ENCODE measurements at places on chromosomes 7 and 10.

DNA sequence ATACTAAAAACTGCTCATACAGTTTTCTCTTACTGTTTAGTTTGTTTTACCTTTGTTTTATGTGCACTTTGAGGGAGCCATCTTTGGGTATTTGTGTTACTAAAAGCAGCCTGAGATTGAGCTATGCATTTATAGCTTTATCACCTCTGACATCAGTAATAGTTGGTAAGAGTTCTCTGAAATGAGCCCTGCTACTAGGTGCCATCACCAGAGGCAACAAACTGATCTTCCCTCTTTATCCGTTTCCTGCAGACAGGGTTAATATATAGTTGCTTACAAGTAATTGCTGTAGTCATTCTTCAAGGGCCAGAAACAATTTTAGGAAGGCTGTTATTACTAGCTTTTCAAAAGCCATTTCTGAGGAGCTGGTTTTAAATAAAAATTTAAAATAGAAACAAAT is 49.1 kb downstream of the KIF20B start:
- no peak for DNase-seq

- no peak for DNase-seq
Observed at GRCh38 chr10:32684291-32684690, 238.4 kb downstream of the CCDC7 start.

GRCh38 chr10:62511238-62511637 is 137.1 kb downstream of the ZNF365 start:
- DNase-seq = no peak

GRCh38 chr7:158125721-158126120 is 461.9 kb downstream of the PTPRN2 start:
- DNase-seq = no peak

GRCh38 chr10:122864901-122865300 is 14.5 kb downstream of the FAM24B start:
- no peak for DNase-seq

- DNase-seq = no peak
Observed at GRCh38 chr10:22607261-22607660, 107.1 kb downstream of the PIP4K2A start.

DNA sequence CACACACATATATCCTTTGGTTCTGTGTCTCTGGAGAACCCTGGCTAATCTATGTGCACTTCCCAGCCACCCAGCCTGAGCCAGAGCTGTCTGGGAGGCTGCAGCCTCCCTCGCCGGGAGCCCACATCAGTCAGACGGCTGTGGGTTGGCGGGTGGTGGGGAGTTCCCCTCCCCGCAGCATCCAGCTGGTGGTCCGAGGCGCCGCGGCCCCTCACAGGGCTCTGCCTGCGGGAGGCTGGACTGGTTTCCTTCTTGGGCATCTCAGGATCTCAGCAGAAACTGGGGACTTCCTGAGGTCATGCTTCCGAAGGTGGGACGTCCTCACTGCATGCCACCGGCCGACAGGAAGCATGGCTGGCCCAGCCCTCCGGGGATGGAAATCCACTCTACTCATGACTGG is 22.0 kb upstream of the PSMG3 start:
- DNase-seq = no peak

GRCh38 chr7:14381936-14382335 is 392.5 kb upstream of the ETV1 start:
- no peak for DNase-seq

- DNase-seq = no peak
Observed at GRCh38 chr7:131652934-131653333, 96.5 kb upstream of the PODXL start.

DNA sequence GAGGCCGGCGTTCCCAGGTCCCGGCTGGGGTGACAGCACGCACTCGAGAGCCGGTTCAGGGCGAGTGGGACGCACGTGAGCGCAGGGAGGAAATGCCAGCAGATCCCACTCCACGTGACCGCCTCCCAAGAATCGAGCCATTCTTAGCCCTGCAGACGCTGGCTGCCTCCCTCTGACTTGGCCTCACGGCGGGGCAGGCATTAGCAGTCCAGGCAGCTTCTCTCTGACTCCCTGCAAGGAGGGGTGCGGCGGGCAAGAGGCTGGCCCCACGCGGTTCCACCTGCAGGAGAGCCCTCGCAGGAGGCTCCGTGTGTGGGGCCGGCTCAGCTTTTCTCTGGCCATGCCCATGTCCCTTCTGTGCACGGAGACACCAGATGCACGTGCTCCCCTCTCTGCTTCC is 10.1 kb downstream of the GPR146 start:
- no peak for DNase-seq

DNA sequence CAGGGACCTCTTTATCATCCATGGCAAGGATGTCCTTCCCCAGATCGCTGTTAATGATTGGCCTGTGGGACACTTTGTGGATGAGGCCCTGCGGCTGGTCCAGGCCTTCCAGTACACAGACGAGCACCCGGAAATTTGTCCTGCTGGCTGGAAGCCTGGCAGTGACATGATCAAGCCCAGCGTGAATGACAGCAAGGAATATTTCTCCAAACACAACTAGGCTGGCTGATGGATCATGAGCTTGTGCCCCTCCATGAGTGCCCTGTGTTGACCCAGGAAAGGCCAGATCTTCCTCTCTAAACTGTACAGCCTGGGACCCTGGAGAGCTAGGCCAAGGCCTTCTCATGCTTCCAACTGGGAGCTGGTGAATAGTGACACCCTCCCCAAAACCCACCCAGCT is 124.1 kb downstream of the CUL2 start:
- DNase-seq = no peak

- DNase-seq = no peak
Observed at GRCh38 chr7:123051916-123052315, 56.4 kb upstream of the TAS2R16 start.

GRCh38 chr7:86448856-86449255 is 194.9 kb upstream of the GRM3 start:
- DNase-seq = no peak

- peak; percentile 88 for DNase-seq
Observed at GRCh38 chr7:101121991-101122932, 4.6 kb upstream of the SERPINE1 start.

GRCh38 chr7:65872776-65873581 is at the start of gene VKORC1L1:
VKORC1L1 (plus strand) TSS chr7:65873074; CDS start chr7:65873372, 298 bp downstream.
- peak; percentile 96 for DNase-seq

DNA sequence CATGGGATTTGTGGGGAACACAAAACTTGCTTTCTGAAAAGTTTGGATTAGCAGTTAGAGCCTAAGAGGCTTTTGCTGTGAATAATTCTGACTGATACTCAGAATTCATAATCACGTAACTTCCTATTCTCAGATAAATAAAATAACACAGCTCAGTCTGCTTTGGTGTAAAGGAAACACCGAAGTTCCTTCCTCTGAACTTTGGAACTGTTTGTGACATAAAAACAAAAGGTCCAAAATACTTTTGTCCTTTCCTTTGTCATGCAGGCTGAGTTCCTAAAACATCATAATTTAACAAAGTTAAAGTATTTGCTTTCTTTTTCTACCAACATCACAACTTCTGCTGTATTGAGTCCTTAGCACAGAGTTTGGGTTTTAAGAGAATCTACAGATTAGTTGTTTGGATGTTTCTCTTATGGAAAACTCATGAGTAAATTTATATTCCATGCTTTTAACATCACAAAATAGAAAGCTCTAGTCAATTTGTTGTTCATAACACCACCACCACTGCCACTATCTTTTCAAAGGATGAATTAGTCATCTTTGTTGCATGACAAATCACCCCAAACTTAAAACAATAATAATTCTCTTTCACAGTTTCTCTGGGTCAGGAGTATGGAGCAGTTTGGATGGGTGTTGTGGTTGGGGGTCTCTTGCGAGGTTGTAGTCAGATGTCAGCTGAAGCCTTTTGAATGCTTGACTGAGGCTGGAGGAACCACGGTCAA is 123.4 kb downstream of the REEP3 start:
- no peak for DNase-seq

DNA sequence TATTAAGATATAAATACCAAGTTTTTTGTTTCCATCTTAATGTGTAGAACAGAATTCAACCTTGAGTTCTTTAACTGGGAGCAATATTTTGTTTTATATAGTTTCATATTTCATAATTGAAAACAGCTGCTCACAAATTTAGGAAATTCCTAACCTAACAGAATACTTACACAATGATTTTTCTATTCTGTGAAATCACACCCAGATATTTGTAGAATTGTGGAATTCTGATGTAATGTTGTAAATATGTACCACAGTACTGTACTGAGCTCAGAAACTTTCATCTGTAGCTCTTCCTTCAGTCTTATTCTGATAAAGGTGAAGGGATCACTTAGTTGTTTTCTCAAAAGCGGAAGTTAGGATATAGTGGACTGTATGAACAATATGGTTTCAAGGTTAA is 143.4 kb upstream of the GLI3 start:
- DNase-seq = no peak

- no peak for DNase-seq
Observed at GRCh38 chr10:23363793-23364135, 19.2 kb upstream of the C10orf67 start.

GRCh38 chr7:139896831-139897230 is 67.8 kb downstream of the TBXAS1 start:
- no peak for DNase-seq

- DNase-seq = no peak
Observed at GRCh38 chr7:151900591-151900985, 23.7 kb upstream of the PRKAG2 start.

- DNase-seq = no peak
Observed at GRCh38 chr7:80785961-80786536, 132.8 kb downstream of the SEMA3C start.

DNA sequence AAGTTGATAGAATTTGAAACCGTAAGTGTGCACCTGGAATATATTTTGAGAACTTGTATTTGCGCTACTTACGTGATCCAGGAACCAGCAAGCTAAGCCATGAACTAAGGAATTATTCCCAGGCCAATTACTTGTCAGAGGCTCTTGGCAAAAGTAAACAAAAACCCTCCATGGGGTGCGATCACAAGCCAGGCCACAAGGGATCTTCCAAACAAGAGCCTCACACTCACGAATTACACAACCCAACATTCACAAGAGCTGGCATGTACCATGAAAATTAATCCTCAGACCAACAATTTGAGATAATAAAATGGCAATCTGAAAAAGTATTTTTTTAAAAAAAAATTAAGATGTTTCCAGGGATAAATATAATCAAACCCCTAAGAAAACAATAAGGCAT is 467.0 kb upstream of the AKR1E2 start:
- DNase-seq = no peak

DNA sequence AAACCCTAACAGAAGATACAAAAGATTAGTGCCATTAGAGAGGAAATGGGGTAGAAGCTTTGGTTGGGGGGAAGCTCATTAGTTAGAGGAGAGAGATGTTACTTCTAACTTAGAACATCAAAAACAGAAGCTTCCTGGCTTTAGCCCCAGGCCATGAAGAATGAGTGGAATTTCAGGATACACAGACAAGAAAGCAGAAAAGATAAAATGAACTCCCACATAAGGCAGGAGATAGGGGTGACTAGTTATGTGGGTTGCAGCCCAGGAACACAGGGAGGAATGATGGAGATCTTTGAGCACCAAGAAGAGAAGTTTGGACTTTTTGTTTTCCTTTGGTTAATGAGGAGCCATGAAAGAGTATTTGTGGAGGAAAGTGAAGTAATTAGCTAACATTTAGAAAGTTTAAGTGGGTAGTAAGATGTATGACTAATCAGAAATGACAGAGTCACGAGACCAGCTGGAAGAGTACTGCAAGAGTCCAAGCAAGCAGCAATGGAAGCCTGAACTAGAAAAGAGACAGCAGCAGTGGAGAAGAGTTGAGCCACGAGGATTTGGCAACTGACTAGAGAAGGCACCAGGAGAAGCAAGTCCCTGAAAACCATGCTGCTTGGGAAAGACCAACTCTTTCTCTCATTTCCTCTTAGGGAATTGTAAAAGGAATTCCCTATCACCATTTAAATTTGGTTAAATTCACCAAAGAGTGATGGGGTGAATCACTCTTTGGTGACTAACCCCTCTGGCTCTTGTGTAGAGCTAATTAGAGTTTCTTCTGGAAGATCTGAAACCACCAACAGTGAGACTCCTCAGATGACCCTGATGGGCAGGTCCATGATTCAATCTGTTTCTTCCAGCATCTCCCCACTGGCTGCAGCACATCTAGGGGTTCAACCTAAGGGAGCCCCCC is 131.9 kb downstream of the KCNMA1 start:
- no peak for DNase-seq

DNA sequence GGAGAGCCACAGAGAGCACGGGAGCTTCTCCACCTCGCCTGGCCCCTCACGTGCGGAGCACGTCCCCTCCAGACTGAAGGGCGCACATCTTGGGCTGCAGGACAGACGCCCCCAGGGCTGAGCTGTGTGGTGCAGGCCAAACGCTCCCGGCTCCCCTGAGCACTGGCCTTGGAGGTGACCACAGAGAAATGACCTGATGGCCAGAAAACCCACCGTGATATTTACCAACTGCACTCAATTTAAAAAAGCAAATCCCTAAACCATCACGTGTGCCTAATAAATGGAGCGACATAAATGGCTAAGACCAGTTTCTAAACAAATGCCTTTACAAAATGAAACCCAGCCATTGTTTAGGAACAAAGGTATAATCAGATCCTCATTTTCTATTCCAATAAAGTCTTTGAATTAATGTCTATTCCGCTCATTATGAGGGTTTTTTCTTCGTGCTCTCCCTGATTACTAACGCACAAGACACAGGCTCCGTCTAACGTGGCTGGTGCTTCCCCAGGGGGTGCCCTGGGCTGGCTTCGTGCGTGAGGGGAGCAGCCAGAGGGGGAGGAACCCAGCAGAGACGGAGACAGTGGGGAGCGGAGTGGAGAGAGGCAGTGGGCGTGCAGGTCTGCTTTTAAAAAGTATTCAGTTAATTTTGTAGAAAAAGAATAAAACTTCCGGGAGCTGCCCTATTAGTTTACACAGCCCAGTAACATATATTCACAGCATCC is 190.3 kb downstream of the DNAJB6 start:
- peak; percentile 12 for DNase-seq

GRCh38 chr7:84175461-84175860 is 19.1 kb downstream of the SEMA3A start:
- no peak for DNase-seq

GRCh38 chr10:7891634-7892033 is 73.3 kb downstream of the TAF3 start:
- no peak for DNase-seq

- DNase-seq = no peak
Observed at GRCh38 chr7:123643495-123644441, 11.9 kb upstream of the LMOD2 start.

GRCh38 chr10:108566316-108567107 is 1356.8 kb downstream of the XPNPEP1 start:
- DNase-seq = peak; percentile 66

DNA sequence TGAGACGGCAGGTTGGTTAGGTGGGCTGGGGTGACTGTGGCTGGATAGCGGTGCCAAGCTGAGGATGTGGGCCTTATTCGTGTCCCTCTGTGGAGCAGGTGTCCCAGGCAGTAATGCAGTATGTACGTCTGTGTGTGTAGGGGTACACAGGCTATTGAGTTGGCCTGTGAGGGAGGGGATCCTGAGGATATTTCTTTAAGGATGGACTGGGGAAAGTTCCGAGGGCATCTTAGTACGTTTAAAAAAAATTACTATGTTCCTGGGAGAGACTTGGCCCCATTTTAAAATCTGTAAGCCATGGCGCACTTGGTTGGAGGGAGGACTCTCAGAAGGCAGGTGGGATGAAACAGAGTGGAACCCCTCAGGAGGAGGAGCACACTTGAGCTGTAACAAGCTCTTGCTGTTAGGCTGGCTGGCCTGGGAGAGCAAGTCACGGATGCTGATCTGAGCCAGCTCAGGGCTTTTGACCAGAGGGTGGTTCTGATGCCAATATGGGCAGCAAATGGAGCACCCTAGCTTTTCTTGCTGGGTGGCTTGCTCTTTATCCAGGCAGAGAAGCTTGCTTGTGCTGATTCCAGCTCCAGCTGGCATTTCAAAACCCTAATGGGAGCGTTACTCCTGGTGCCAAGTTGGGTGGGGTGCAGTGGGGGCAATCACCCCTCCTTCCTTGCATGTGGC is 765 bp downstream of the WBP1L start:
- DNase-seq = no peak

Measured in left forelimb (tissue), 1 donor.